ENCODE measurements at places on chromosomes 16 and 17.

DNA sequence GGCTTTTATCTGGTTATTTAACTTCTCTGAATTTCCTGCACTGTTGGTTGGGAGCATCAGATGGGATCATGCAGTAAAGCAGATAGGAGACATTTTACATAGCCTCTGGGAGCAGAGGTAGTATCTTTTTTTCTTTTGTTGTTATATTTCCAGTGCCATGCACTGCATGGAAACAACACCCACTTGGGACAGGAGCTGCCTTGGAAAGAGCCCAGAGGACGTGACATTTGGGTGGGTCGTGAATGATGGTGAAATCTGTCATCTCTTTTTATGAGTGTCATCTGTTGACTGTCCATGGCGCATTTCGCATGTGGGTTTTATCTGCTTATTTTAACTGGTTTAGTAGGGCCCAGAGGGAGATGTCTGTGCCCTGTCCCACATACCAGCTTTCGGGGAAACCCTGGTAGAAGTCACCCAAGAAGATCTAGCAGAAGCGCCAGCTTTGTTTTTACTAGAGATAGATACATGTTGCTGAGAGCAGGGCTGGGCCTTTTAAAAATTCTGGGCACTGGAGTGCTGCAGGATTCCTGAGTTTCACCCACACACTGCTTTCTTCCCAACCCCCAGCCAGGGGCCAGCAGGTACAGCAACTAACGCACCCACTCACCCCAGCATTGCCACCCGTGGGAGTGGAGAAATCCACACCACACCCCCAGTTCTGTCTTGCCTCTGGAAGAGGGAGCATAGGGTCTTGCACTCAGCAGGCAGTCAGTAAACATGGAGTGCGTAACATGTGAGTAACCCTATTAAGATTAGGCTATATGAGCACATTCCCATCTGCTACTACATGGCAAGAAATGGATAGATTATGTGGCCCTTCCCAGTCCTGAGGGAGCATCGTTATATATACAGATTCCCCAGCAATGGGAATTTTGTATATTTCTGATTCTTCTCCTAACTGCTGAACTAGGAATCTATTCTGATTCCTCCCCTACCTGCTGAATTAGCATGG is 8.4 kb upstream of the TERF2 start:
- no peak overlapping the region for H3K4me3 ChIP-seq
- H3K36me3 ChIP-seq: no peaks in the 10 kb centered on the region
- DNase-seq: no peak
- no peaks in the 10 kb centered on the region for H3K27me3 ChIP-seq

DNA sequence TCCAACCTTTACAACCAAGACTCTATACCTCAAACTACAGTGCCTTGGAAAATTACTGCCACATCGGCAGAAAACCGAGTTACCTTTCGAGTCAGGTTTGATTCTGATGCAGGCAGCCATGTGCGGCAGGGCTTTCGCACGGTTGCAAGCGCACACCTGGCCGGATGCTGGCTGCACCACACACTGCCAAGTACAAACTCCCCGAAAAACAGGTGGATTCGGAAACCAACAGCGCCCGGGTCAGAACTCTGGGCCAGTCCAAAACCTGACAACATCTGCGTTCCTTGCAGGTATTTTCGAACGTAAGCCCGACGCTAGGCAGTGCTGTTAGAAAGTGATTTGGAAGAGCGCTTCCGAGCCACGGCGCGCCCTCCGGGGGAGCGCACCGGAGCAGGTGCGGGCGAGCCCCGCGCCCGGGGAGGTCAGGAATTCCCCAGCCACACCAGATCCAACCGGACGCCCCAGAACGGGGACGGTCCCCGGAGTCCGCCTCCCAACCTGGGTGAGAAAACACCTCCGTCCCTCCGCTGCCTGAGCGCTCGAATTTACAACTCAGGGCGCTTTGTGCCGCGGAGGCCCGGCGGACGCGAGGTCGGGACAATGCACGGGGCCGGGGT is 1.2 kb downstream of the USP7 start:
- peaks cover 15% of the 10 kb centered on the region for H3K36me3 ChIP-seq
- H3K27me3 ChIP-seq: no peaks in the 10 kb centered on the region
- H3K4me3 ChIP-seq: peak overlapping the region; percentile 97

DNA sequence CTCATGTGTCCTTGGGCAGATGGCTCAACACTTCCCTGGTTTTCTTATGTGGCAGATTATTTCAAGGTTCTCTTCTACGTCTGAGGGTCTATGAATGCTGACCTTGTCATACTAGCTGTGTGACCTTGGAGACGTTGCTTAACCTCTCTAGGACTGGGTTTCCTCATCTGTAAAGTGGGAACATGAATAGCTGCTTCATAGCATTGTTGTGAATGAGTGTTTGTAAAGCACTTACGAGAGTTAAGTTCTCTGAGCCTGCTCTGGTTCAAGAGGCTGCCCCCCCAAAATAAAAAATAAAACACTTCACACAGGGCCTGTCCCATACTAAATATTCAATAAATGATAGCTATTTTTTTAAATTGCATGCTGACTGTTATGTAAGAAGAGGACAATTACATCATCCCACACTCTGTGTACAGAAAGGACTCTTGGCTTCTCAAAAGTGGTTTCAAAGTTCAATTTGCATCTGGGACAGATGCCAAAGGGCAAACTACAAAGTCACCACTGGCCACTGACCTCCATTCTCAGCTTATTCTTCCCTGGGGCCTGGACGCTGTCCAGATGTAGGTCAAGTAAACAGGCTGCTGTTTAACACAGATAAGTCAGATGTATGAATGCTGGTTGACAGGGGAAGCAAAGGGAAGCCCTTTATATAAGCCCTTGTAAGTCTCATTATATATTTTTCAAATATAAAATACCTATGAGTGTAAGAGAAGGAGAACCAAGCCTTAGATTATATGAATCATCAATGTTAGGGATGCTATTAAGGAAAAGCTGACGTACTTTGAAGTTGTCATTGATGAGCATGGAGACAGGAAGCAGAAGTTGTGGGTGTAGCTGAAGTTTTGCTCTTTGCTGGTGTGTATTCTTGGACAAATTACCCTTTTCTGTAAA is 15.4 kb upstream of the NDEL1 start:
- peaks cover 97% of the 10 kb centered on the region for H3K27me3 ChIP-seq
- H3K4me1 ChIP-seq: no peaks in the 10 kb centered on the region
- H3K27ac ChIP-seq: no peak overlapping the region
- H3K4me3 ChIP-seq: no peak overlapping the region
- no peak for DNase-seq
- H3K36me3 ChIP-seq: no peaks in the 10 kb centered on the region

GRCh38 chr17:14471052-14471451 is 170.2 kb downstream of the HS3ST3B1 start:
- DNase-seq: no peak
- H3K36me3 ChIP-seq: peaks cover 2% of the 10 kb centered on the region
- H3K27me3 ChIP-seq: peaks cover 13% of the 10 kb centered on the region
- H3K27ac ChIP-seq: no peak overlapping the region
- peaks cover 10% of the 10 kb centered on the region for H3K4me1 ChIP-seq

Data from central memory CD8-positive, alpha-beta T cell (primary cell).